ENCODE measurements at places on chromosomes 1 and 21. TPM values are rescaled to one million over a fixed set of nuclear protein-coding genes. Genes with fewer than 3 reads are reported as not detected.

DNA sequence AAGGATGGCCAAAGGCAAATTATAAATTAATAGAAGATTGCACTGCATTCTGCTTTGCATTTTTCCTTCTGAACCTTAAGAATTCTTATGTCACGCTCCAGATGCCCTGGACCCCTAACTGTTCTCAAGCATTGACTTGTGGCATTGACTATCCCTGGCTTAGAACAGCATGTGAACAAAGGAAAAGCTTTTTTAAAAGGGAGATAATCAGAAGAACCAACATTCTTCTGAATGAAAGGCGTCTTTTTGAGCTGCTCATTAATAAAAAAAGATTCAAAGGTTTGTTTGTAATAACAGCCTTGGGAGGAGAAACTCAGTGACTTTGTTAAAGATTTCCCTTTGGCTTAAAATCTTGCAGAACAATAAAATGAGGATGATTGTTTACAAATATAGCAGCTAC lies 105.5 kb downstream of the TNNI3K start:
- DNase-seq = no peak

- DNase-seq = no peak
Measured at GRCh38 chr1:115310581-115311473, 27.2 kb downstream of the NGF start.

- peak; percentile 46 for DNase-seq
Measured at GRCh38 chr1:26723013-26723991, 27.5 kb downstream of the ARID1A start.

- no peak for DNase-seq
Measured at GRCh38 chr1:109610609-109611307, 8.7 kb downstream of the GNAT2 start.

DNA sequence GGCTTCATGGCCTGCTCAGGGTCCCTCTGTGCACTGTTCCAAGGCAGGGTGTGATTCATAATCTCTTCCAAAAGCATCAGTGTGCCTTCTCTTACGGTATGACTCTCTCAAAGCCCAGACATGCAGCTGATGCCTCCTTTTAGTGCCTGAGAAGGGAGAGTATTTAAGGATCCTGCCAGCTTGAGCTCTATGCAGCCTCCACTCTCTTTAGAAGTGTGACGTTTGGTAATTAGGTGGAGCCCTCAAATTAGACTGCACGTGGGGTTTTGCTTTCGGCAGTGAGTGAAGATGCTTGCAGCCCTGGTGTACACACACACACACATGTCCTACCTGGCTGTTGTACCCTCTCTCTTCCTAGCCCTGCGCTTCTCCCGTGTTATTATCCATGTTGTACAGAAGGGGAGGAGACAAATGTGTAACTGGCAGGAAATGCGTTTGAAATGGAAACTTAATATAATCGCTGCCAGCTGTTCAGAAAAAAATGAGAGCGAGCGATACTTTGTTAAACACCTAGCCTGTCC lies 2.6 kb upstream of the C1orf174 start:
- DNase-seq = no peak

GRCh38 chr1:14725695-14726094 lies 127.2 kb downstream of the KAZN start:
- DNase-seq = no peak

DNA sequence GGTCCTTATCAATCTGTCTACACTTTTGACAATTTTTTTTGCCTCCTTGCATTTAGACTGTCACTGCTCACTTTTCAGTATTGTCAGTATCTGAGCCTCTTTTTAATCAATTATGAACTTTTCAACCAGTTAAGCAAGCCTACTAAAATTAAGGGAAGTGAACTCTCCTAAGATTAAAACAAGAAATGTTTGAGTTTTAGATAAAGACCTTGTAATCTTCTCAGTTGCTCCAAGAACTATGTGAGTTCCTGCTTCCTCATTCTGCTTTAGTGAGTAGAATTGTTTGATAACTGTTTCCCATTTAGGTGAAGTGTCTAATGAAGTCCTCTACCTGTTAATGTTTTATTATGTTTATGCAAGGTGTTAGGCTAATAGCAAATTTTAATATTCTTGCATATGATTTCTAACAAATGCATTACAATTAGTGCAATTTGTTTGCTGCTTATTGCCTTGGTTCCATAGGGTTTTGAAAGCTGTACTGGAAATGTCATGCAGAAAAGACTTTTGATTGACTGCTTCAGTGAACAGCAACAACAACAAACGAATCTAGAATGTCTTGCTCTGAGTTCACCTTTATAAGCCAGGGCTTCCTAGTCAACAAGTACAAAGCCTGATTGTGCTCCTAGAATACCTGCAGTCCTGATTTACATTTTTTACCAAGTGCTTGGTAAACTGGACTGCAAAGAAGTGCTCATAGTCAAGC lies 40.9 kb downstream of the PLA2G4A start:
- no peak for DNase-seq

- peak; percentile 30 for DNase-seq
Measured at GRCh38 chr1:186682736-186683135, 2.5 kb upstream of the PTGS2 start.

DNA sequence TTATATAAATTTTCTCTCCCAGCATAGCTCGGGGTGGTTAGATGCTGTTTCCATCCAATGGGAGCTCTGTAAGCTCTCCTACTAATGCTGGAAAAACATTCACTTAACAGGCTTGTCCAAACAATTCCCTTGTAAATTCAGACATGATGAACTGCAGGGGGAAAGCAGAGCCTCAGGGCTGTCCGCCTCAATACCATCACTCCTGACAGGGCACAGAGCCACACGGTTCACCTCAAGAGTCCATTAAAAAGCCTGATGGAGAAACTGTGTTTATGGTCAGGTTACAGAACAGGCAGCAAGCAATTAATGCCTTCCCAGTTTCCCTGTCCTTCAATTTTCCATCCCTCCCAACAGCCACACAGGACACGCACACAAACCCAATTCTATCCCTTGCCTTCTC lies 171.0 kb downstream of the BRINP2 start:
- DNase-seq = no peak

GRCh38 chr1:53755874-53756273 lies 16.9 kb upstream of the GLIS1 start:
- no peak for DNase-seq

GRCh38 chr1:100860397-100860991 lies 34.1 kb downstream of the EXTL2 start:
- DNase-seq = peak; percentile 57

GRCh38 chr1:51000651-51001050 lies 30.6 kb downstream of the CDKN2C start:
- no peak for DNase-seq

DNA sequence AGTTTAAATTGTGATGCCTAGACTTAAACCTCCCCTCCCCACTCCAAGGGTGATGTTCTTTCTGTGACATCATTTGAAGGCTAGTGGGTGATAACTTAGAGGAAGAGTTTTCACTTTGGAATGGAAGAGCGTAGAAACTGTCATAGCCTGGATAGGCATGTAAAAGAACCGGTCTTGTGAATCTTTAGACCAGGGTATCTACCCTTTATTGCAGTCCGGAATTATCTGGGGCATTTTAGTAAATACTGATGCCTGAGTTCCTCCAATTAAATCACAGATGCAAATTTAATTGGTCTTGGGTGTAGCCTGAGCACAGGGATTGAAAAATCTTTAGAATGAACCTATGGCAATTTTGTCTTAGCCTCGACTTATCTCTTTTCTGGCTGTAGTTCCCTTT lies 24.7 kb downstream of the MAN1C1 start:
- no peak for DNase-seq

- no peak for DNase-seq
Measured at GRCh38 chr21:43341378-43342161, 85.4 kb downstream of the SIK1 start.

DNA sequence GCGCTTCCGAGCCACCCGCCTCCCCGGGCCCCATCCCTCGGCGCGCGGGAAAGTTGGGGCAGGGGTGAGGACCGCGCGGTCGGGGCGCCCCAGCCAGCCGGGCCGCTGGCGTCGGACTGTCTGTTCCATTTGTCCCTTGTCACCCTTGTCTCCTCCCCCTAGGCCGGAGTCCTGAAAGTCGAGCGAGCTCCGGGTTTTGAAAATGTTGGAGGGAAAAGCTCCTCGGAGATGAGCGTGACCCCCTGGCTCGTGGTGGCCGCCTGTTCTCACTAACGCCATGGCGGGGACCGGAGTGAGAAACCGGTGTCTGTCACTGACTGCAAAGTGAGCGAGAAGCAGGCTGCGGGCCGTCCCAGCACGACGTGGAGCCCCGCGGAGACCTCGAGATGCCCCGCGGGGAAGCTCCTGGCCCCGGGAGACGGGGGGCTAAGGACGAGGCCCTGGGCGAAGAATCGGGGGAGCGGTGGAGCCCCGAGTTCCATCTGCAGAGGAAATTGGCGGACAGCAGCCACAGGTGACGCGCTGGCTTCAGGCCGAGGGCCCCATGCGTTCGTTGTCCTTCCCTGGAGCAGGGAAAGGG lies 491 bp downstream of the PER3 start:
- DNase-seq = no peak

DNA sequence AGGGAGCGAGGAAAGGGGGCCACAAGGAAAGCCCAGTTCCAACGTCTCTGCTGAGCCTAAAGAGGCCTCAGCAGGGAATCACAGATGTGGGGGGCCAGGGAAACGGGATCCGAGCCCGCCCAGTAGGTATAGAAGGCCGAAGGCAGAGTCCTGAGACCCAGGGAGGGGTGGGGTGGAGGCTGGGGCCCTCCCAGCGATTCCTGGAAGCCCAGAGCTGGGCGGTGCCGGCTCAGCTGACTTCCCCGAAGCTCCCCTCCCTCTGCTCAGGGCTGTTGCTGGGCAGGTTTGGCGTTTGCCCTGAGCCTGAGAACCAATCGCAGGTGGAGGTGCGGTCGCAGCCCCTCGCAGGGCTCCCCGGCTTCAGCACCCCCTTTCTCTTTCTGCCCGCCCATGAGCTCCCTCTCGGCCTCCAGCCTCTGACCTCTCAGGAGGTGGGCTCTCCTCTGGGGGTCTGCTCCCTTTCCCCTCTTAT lies 12.8 kb downstream of the ADAMTSL4 start:
- peak; percentile 91 for DNase-seq

- no peak for DNase-seq
Measured at GRCh38 chr1:75067975-75068374, 66.2 kb upstream of the LHX8 start.

GRCh38 chr1:241749945-241750695 lies 97.9 kb upstream of the EXO1 start:
- peak; percentile 99 for DNase-seq

GRCh38 chr21:16116069-16116468 lies 386.3 kb downstream of the USP25 start:
- no peak for DNase-seq

DNA sequence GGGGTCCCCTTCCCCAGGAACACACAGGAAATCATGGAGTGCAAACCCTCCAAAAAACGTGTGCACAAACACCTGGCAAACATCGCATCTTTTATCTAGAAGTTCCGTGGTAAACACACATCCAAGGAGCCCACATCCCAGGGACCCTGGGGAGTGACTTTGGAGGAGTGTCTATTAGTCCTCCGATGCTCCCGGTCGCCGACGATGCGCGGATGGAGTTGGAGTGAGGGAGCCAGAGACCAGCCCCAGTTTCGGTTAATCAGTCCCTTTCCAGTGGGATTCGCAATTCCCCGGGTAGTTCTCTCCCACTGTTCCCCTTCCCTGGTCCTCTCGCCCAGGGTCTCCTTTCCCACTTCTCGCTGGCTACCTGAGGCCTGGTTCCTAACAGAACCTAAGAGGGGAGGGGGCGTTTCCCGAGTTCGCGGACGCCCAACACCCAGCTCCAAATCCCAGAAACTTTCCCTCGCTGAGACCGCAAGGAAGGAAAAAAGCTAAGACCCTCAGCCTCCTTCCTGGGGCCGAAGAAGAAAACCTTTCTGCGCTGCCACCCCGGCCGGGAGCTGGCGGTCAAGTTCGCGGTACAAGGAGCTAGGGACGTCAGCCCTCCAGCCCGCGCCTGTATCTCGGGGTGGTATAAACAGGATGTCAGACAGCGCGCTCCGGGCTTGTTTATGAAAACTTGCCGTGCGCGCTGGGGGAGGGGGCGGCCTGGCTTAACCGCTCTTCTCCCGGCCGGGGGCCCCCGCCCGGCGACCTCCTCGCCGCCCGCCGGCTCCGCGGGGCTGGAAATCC lies 787 bp downstream of the JAK1 start:
- DNase-seq = peak; percentile 39

- DNase-seq = no peak
Measured at GRCh38 chr1:7931446-7931812, 9.2 kb downstream of the TNFRSF9 start.

DNA sequence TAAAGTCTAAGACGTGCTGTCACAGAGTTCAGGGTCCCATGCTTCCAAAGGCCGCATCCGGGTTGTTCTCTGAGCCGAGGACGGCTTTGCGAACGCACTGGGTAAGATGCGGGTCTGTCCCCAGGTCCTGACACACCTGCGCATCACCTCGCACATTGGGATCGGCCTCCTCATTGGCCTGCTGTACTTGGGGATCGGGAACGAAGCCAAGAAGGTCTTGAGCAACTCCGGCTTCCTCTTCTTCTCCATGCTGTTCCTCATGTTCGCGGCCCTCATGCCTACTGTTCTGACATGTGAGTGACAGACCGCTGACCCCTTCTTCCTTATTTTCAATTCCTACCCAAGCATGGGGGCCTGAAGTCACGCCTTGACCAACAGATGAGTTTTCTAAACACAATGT lies 25.3 kb downstream of the TFF3 start:
- no peak for DNase-seq

DNA sequence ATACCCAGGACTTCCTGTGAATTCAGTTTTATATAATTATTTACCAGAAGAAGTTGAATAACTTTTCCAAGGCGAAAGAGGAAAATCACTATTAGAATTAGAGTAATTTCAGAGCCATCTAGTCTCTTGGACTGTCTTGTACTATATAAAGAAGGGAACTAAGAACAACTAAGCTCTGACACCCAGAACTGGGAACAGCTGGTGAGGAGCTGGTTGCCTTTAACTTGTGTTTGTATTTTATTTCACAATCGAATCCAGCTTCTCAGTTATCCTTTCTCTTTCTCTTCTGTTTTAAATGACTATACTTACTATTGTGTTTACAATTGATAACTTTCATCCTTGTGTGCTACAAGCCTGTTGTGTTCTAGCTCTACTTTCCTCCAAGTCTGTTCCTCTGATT lies 8.4 kb downstream of the SNX27 start:
- no peak for DNase-seq

The CFAP126 gene
- total RNA-seq = not detected

The WDR64 gene
- not detected for total RNA-seq

The TMEM240 gene
- total RNA-seq = 0.87 TPM

The DNAJC6 gene
- 3.0 TPM for total RNA-seq

The ZFP69 gene
- total RNA-seq = not detected

The AK5 gene
- 3.4 TPM for total RNA-seq

The DIPK1A gene
- total RNA-seq = 2.1 TPM

The TNFAIP8L2 gene
- total RNA-seq = not detected

The C1orf185 gene
- total RNA-seq = not detected

The MPL gene
- total RNA-seq = not detected

All from PC-3 (cell line).